ENCODE measurements at places on chromosomes 2 and 18. TPM values are rescaled to one million over a fixed set of nuclear protein-coding genes. Genes with fewer than 3 reads are reported as not detected.

DNA sequence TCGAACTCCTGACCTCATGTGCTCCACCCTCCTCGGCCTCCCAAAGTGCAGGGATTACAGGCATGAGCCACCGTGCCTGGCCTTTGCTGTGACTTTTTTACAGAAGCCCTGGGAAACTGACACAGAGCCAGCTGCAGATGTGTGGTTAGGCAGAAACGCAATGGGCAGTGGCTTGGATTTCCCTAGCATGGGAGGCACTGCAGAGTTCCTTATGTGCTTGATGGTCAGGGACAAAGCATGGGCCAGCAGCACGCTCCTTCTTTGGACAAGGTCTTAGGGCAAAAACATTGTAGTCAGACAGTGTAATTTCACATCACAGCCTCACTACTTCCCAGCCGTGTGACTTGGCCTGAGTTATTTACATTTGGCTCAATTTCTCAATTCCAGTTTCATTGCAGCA, 153.9 kb downstream of the RNF144A start:
- no peak for DNase-seq

DNA sequence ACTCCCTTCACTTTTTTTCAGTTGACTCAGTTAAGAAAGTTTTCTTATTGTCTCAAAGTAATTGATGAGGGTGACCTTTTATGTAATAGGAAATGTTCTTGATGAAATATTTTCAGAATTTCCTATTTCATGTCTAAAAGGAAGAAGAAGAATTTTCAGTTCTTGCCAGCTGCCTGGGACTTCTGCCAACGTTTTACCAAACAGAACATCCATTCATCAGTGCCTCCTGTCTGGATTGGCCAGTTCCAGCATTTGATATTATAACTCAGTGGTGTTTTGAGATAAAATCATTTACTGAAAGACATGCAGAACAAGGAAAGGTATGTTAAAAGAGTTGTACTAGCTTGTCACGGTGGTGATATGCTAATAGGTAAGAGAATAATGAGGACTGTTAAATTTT, 104.7 kb upstream of the MYO3B start:
- peak; percentile 82 for DNase-seq

TCF23 gene
- polyA plus RNA-seq: not detected

BMP10 gene
- polyA plus RNA-seq: not detected

DNA sequence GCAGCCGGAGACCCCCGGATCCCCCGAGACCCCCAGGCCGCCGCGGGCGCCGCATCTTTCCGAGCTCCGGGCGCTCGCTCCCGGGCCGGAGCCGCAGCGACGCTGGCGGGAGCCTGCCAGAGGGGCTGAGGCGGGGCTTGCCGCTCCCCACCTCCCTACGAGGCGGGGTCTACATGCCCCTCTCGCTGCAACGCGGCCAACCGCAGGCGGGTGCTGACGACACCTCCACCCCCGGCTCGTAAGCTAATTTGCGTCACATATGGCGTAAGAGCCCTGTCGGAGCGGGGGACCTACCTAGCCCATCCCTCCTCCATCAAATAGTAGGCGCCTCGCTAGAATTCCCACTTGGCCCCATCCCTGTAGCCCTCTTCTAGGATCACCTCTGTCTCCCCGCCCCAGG, at the start of gene PTPRN:
Gene PTPRN (minus strand): TSS at position 124 of the 400 bp plus-strand sequence. CDS start 69 bp downstream, at position 55.
- DNase-seq: no peak

DNA sequence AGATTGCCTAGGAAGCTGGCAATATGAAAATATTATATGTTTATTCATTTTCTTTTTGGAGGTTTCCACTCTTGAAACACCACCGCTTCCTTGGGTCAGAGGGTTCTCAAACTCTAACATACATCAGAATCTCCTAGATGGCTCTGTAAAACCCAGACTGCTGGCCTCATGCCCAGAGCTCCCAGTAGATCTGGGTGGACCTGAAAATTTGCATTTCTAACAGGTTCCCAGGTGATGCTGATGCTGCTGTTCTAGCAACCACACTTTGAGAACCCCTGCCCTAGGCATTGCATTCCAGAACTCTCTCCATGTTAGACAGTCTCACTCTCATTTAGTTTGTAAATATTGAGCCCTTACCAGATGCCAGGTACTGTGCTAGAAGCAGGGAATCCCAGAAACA, 139.4 kb downstream of the FAM210A start:
- no peak for DNase-seq

- DNase-seq: no peak
These were observed 221.7 kb downstream of the CD226 start for GRCh38 chr18:69725855-69726508.

DNA sequence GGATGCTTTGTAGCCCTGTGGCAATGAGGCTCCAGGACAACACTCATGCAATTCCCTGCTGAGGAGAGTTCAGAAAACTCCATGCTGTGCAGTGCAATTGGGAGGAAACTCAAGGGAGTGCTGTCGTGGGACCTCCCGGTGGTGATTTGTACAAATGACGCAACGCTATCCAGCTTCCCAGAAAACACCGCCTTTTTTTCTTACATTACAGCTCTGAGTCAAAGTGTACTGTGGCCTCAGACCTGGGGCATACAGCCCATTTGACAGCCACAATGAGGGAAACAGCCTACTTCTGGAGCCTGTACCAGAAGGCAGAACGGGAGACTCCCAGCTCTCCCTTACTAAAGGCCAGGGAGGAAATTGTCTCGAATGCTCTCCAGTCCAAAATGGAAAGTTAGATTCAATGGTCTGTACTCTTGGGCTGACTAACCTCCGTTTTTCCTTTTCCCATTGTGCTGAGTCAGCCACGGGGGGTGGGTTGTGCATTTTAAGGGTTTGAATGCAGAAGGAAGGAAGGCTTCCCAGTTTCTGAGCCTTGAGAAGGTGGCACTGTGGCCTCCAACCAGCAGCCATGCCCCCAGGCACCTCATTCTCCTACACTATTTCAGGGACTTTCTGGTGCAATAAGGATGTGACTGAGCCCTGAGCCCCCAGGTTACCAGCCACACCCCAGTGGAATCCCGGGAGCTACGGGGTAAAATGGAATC, 16.4 kb upstream of the CYP1B1 start:
- no peak for DNase-seq

DNA sequence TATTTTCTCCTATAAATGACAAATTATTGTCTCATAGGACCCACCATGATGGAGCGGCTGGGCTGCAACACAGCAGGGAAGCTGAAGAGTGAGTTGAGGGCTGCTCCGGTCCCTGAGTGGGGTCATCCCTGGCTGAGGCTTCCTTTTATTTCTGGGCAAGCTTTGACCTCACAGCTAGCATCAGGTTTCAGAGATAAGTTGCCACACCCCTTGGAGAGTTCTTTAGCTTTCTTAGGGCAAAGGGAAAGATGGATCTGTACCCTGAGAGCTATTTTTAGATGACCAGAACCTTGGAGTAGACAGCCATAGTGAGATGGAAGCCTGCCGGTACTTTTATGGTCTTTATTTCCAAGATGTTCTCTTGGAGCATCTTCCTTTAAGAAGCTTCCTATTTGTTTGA, 11.5 kb downstream of the MYL1 start:
- no peak for DNase-seq

DNA sequence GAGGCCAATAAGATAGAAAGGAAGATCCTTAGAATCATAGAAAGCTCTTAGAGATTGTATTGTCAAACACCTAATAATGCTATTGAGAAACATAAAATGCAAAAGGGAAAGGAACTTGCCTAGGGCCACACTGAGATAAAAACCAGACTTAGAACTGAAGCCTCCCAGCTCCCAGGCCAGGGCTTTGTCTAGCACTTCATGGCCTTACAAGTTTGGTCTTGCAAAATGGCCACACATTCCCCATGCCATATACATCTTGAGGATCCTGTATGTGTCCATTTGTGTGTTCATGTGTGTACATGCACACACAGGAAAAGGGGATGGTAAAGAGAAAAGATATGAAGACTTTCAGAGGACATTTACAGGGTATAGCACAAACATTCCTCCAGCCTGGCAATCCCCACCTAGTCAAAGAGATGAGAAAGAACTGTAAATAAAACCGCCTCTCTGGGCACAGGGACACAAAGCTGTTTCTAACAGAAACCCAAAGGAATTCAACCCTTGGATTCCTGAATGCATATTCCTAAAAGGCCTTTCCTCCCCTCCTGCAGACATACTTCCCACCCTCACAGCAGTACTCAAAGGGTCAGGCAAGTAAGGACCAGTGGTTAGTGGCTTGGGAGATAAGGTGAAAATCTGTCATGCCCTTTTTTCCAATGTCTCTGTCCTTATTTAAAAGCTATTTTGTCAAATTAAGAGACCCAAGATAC, 99.7 kb upstream of the KLHL29 start:
- DNase-seq: peak; percentile 8

DNA sequence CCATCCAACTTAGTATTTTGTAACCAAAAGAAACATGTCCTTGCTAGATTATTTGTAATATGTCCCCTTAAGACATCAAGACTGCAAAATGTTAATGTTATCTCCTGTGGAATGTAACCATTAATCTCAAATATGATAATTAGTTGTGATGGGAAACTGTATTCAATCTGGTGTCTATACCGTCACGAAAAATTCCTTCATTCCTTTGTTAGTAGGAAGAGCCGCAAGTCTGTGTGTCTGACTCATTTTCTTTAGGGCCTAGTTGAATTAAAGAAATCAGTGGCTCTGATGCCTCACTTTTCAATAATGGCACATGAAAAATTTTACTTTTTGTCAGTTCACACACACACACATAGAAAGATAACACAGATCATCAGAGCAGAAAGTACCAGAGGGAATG, 127.1 kb upstream of the CHAC2 start:
- DNase-seq: no peak

GRCh38 chr2:84694088-84694622, 177.9 kb downstream of the DNAH6 start:
- DNase-seq: no peak

FOXI3 gene
- polyA plus RNA-seq: 0.78 TPM

DNA sequence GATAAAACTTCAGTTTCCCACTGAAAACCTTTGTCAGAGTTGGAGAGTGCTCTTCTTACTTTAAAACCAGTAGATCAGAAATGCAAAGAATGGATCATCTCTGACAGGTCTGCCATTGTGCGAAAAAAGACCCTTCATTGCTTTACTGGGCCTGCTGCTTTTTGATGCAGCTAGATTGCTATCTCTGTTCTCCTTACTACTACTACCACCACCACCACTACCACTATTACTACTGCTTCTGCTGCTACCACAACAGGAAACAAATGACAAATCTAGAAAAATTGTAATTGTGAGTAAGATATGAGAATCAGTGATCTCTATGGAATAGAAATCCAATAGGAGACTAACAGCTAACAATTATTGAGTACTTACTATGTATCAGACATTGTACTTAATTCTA, 85.8 kb downstream of the PKP4 start:
- no peak for DNase-seq

- DNase-seq: peak; percentile 99
These were observed at the start of gene PELI1 for GRCh38 chr2:64144057-64145013. Gene PELI1, minus strand, starts transcription at chr2:64144420. Its CDS starts 36,110 bp downstream, at chr2:64108310.

DNA sequence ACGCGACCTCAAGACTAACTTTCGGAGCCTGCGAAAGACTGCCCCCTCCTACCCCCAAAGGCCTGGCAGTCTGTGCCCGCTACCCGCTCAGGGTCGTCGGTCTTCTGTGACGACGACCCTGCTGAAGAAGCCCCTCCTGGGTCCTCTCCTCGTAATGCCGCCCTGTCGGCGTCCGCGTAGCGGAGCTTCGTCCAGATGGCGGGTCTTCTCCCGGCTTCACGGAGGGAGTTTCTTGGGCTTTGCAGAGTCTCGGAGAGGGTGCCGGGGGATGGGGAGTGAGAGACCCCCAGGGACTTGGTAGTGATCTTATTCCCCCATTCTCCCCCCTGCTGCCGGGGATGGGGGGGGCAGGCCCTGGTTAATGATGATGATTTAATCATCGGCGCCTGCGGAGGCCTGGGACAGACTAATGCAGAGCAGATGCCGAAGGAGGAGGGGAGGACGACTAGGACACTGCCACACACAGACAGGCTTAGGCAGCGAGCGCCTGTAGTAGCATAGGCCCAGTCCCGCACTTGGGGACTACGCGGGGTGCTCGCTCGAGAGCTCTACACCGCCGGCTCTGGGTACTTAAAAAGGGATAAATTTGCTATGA, 528 bp upstream of the PCGF1 start:
- no peak for DNase-seq

- no peak for DNase-seq
These were observed 92.0 kb downstream of the DPP10 start for GRCh38 chr2:114534116-114535084.

GRCh38 chr2:54279385-54279784, 23.4 kb upstream of the TSPYL6 start:
- DNase-seq: no peak

DSC3 gene
- 50.2 TPM for polyA plus RNA-seq

DNA sequence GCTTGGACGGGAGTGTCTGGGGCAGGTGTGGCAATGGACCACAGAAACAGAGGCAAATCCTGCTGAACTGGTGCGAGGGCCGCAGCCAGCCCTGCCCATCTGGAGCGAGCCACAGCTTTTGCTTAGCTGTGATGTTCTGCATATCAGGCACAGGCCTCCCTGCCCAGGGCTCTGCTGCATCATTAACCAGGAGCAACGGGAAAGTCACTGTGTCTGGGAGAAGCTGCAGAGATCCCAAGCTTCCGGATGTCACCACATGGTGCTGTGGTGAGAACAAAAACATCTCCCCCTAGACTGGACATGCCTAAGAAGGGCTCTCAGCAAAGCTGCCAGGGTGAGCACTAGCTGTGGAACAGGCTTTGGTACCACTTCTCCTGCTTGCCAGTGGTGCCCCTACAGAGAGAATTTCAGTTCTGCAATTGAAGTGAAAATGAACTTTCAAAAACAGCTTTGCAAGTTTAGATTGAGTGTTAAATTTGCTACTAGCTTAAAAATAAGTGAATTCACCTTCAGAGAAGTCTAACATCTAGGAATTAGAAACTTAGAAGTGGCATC, 172.9 kb upstream of the MYT1L start:
- DNase-seq: no peak

DNA sequence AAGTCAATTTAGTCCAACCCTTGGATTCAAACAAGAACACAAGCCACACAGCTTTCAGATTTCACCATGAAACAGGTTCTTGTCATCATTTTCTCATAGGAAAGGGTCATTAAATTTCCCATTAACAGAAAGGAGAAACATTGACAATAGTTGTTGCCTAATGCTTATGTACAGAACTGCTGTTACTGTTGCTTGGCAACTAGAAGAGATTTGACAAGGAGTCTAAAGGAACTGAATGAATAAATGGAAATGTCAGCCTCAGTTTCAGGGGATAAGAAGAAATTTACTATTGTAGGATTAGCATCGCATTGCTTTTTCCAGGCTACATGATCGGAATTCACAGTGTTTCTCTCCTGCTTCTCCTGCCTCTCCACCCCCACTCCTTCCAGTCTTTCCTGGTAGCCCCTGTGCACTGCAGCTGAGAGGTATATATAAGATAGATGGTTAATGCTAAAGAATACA, 90.3 kb downstream of the SPATS2L start:
- peak; percentile 30 for DNase-seq

CPLX4 gene
- not detected for polyA plus RNA-seq

DNA sequence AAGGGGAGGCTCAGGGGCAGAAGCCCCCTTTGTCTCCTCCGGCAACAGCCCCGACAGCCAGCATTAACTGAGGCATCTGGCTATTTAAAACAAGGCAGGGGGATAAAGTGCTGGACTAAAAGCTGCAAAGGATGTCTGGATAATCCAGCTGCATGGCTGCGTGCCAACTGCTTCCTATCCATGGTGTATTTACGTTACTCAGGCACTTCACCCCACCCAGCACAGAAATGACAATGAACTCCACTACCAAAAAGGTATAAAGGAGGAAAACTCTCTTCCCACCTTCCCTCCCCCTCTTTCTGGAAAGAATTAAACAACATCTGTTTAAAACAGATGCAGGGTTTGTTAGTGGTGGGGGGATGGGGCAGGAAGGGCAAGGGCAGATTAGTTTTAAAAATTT, 82.5 kb downstream of the SPRED2 start:
- DNase-seq: peak; percentile 40
